ENCODE measurements at places on chromosomes 1 and 21. TPM values are rescaled to one million over a fixed set of nuclear protein-coding genes. Genes with fewer than 3 reads are reported as not detected.

Gene TMEM125
- total RNA-seq: 11.8 TPM

Gene IFI44L
- 0.28 TPM for total RNA-seq

Gene TBX15
- not detected for total RNA-seq

Gene SPRR2F
- total RNA-seq: not detected

Gene TMEM269
- total RNA-seq: 0.05 TPM

Gene GLIS1
- 0.33 TPM for total RNA-seq

Gene MPZL1
- total RNA-seq: 42.4 TPM

Gene S100A16
- 1,940 TPM for total RNA-seq

Gene BGLAP
- not detected for total RNA-seq

Gene ERICH3
- not detected for total RNA-seq

Gene GJA8
- not detected for total RNA-seq

Gene FAM72A
- total RNA-seq: 7.1 TPM

Gene PEAR1
- total RNA-seq: 5.0 TPM

Gene LAMB3
- total RNA-seq: 652 TPM

Gene MIXL1
- not detected for total RNA-seq

Gene FNDC5
- not detected for total RNA-seq

Gene OR14A16
- not detected for total RNA-seq

Gene PLEKHN1
- 13.5 TPM for total RNA-seq

Gene ERG
- total RNA-seq: not detected

Gene SLC22A15
- 3.3 TPM for total RNA-seq

Gene NOS1AP
- total RNA-seq: 0.07 TPM

Gene SESN2
- total RNA-seq: 26.8 TPM

Gene TLCD4
- total RNA-seq: 0.14 TPM

Gene MYCL
- 12.2 TPM for total RNA-seq

Gene FAM167B
- not detected for total RNA-seq

Gene IGSF21
- not detected for total RNA-seq

Gene CDK18
- total RNA-seq: 15.0 TPM

Gene SPATA17
- total RNA-seq: 1.5 TPM

Gene SH3BGR
- 1.7 TPM for total RNA-seq

Gene WNT9A
- 1.5 TPM for total RNA-seq

Gene CD52
- not detected for total RNA-seq

Gene ACOT11
- 8.2 TPM for total RNA-seq

Gene DDX20
- 16.2 TPM for total RNA-seq

Gene EXOC8
- total RNA-seq: 7.8 TPM

Gene FCRLB
- total RNA-seq: 2.7 TPM

Gene TEDDM1
- total RNA-seq: not detected

Gene CLCA1
- total RNA-seq: 0.14 TPM

Gene ZMYND12
- 0.09 TPM for total RNA-seq

Data from airway epithelial cell (primary cell).